ENCODE measurements at places on chromosomes 1 and 21. TPM values are rescaled to one million over a fixed set of nuclear protein-coding genes. Genes with fewer than 3 reads are reported as not detected.
A peak's percentile ranks its signal among the peaks of the same experiment; 100 is the strongest.

DNA sequence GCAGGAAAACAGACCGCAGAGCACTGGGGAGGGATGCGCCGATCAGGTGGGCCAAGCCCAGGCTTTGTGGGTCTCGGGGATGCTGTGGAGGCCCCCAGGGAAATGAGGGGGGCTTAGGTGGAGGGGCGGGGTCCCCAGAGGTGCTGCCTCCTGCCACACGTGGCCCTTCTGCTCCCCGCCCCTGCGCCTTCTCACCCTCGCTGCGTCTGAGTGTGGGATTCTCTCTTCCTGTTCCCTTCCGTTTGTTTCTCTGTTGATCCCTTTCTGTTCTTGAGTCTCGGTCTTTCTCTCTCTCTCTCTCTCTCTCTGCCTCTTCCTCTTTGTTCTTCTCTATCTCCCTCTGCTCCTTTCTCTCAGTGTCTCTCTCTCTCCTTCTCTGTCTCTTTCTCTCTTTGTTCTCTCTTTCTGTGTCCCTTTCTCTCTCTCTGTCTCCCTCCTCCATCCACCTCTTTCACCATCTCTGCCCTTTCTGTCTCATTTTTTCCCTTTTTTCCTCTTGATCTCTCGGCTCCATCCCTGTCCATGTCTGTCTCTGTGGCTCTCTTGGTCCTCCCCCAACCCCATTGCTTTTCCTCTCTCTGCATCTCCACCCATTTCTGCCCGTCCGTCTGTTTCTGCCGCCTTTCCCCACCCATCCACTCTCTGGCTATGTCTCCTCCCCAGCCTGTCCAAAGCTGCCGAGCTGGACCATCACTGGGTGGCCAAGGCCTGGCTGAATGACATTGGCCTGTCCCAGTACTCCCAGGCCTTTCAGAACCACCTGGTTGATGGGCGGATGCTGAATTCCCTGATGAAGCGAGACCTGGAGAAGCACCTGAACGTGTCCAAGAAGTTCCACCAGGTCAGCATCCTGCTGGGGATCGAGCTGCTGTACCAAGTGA lies 52.4 kb upstream of the TMEM51 start:
- DNase-seq = no peak

DNA sequence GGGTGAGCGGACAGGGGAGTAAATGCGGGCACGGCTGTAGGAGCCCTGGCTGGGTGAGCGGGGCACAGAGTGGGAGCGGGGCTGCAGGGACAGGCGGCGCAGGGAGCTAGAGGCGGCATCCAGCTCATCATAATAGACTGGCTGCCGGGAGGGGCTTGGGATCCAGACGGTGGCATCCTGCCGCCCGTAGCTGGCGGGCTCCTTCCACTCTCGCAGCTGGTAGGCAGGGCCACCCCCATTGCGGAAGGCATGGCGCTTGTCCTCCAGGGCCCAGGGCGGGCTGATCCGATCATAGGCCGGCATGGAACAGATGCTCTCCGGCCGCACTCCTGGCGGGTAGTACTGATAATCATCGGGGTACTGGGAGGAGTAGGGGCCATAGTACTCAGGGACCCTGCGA lies 43.7 kb upstream of the GOLT1A start:
- DNase-seq = no peak

DNA sequence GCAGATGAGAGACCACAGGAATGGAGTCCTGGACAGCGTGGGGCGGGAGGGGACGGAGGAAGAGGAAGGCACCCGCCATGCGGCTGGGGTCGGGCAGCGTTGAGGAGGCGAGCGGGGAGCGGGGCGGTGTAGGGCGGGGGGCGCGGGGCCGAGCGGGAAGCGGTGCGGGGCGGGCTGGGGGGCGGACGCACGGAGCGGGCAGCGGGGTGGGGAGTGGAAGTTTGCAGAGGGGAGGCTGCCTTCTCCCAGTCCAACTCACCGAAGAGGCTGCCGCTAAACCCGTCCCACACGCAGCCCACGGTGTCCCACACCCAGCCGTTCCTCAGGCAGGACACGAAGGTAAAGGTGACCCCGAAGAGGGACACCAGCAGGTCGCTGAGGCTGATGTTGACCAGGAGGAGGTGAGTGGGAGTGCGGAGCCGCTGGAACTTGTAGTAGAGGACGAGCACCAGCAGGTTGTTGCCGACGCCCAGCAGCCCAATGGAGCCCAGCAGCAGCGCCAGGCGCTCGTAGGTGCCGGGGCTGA lies 483 bp downstream of the CHML start:
- peak; percentile 53 for DNase-seq

GRCh38 chr1:64898107-64898861 lies 68.1 kb downstream of the JAK1 start:
- DNase-seq = peak; percentile 64

DNA sequence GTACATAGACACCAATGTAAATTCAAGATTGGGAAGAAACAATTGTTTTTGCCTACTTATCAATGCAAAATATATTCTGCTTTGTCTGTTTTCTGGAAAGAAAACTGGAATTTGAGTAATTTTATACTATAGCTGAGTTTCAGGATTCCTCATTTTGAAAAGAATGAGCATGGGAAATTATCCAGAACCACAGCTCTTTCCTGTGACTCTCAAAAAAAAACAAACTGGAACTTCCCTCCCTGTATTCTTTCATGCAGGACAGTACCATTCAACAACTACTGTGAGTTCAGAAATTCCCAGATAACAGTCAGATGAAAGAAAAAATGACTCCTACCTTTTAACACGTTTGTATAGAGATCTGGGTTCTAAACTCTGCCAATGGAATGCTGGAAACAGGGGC lies 372.4 kb downstream of the TGFB2 start:
- no peak for DNase-seq

- no peak for DNase-seq
Measured at GRCh38 chr1:183604815-183605214, 14.6 kb upstream of the NCF2 start.

DNA sequence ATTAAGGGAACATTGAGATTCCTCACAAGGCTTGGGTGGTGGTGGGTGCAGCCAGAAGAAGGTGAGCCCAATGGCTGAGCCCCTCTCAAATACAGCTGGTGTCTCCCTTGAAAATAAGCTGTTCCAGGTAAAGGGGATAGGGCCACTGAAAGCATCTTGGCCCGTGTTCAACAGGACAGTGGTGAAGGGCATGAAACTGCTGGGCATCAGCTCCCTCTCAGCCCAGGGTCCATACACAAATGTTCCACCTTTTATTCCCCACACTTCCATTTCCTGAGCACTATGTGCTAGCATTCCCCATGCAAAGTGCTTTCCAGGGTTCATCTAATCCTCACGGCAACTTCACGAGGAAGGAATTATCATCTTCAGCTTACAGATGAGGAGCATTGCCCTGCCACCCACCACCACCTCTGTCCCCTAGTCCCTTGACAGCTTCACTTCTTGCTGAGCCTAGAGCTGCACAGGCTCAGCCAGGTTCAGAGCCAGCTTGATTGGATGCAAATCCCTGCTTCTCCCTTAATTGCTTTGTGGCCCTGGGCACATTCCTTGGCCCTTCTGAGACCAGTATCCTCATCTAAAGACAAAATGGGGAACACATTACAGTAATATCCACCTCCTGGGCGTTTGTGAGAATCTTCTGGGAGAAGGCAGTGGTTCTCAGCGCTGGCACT lies 9.6 kb downstream of the TAGLN2 start:
- DNase-seq = no peak

- no peak for DNase-seq
Measured at GRCh38 chr1:53011175-53011574, 50.8 kb upstream of the PODN start.

Gene SH2D1B
- total RNA-seq = not detected

Gene FBXO2
- 2.1 TPM for total RNA-seq

Gene C1orf210
- not detected for total RNA-seq

Gene NR0B2
- total RNA-seq = not detected
